Stimulated activated naive CD4-positive, alpha-beta T cell treated with Interleukin-2 at 50 U/mL for 16 hours (primary cell): ENCODE measurements at places on chromosomes 3 and 15.

- no peak for DNase-seq
Observed at GRCh38 chr3:10420745-10421475, 84.5 kb downstream of the ATP2B2 start.

- DNase-seq, result no peak
Observed at GRCh38 chr3:62898530-62899496, 23.6 kb upstream of the CADPS start.

DNA sequence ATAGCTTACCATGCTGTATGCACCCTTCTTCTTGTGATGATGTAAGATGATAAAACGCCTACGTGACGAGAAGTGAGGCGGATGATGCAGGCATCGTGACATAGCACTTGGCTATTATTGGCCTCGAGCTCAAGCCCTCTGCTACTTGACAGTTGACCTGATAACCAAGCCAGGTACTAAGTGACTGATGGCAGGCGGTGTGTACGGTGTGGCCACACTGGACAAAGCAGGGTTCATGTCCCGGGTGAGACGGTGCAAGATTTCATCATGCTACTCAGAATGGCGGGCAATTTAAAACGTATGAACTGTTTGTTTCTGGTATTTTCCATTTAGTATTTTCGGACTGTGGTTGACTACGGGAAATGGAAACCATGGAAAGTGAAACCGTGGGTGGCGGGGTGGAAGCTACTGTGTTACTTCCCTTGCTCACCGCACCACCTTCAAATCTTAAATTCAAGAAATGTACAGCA lies 57.7 kb downstream of the SLC12A8 start:
- DNase-seq, result peak; percentile 43

DNA sequence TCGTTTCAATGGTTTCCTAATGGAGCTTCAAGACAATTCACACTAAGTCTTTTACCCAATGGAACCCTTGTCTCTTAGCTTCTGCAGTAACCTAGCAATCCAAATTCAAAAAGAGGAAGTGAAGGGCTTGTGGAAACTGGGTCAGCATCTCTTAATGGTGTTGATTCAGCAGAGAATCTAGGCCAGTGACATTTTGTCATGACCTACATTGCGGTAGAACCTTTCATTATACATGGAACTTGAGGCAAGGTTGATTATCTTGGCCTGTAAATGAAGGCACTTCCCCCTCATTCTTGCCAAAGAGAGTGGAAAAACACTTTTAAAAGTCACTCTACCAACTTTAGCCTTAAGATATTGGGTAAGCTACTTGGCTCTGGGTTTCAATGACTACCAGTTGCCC lies 42.8 kb downstream of the C2CD4B start:
- no peak for DNase-seq

GRCh38 chr3:184443364-184443763 lies 63.5 kb downstream of the CHRD start:
- no peak for DNase-seq

- DNase-seq, result no peak
Observed at GRCh38 chr3:185976100-185976499, 38.3 kb upstream of the TRA2B start.

DNA sequence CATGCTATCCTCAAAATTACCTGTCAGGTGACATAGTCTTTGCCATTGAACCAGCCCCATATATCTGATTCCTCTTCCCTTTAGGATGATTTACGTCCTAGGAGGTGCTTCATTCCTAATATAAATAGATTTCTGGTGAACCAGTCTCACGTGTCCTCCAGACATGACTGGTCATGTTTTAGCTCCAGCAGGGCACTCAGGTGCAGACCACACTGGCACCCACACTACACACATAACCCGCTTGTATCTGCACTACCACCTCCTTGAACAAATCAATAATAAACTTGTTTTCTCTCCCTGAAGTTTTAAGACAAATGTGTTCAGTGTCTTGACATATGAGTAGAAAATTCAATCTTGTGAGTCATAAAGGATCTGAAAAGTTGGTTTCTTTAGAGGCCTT lies 155.5 kb downstream of the GOLIM4 start:
- DNase-seq, result no peak

DNA sequence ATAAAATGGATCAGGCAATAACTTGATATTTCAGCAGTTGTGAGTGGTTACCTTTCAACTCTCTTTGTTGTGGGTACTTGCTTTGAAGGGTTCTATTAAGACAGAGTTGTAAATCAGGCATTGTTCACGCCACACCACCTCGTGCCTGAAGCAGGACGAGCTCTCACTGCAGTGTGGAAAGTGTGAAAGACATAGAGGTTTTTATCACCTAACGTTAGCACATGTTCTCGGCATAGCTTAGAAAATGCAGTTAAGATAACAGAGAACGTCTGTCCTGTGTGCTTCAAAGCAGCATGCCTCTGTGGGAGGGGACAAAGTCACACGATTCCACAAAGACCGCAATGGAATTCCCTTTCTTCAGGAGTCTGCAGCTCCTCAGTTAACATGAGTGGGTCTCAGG lies 7.8 kb downstream of the ADAMTS17 start:
- DNase-seq, result no peak

GRCh38 chr15:69538379-69538778 lies 85.8 kb downstream of the RPLP1 start:
- DNase-seq, result no peak

DNA sequence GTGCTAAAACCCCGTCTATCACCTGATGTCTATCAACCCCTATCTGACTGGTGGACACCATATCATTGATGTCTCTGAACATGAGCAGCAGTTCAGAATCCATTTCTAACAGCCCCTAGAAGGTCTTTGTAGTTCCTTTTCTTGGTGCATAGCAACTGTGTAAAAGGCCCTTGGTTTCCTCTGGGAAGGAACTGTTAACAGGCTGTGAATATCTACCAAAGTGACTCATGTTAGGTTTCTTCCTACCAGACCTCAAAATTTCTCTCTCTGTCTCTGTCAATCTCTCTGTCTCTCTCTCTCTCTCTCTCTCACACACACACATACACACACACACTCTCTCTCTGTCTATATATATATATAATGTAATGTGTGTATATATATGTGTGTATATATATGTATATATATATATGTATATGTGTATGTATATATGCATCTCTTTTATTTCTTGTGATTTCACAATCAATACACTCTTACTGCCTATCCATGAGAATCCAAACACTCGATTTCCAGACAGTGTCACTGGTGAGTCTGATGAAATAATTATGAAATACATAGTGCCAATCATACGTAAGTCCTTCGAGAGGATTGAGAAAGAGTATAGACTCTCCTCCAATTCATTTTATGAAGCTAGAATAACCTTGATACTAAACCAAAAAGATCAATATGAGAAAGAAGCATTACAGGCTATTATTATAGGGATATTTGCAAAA lies 335.9 kb upstream of the SLCO3A1 start:
- no peak for DNase-seq

DNA sequence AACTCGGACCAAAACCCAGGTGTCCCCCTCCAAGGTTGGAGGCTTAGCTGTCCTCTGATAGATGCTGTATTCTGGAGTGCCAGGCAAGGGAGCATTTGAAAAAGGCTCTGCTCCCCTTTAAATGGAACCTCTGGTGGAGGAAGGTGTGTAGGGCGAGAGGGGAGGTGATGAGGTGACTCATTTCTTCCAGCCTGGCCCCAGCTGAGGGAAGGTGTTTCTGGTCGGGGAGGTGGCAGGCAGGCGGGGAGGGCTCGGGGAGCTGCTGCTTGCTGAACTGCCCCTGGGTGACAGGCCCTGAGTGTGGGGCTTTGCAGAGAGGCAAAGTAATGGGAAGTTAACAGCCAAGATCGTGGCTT lies 18.8 kb downstream of the PSTPIP1 start:
- peak; percentile 86 for DNase-seq

DNA sequence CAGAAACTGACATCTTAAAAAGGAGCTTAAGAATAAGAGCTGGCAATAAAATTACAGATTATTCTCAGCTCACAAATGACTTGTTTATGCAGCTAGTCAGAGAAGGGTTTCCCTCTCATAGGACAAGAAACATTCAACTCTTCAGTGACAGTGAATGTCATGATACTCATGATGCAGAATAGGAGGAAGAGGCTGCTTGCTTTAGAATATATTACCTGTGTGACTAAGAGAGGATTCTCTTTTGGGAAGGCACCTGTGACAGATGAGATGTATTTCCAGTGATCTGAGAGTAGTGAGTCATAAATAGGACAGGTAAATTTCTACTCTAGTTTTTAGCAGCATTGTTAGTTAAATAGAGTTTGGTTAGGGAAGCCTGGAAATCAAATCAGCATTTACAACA lies 39.9 kb downstream of the RASA2 start:
- no peak for DNase-seq

- DNase-seq, result no peak
Observed at GRCh38 chr3:185311991-185312390, 50.9 kb upstream of the MAP3K13 start.

GRCh38 chr15:70453766-70454165 lies 309.6 kb downstream of the UACA start:
- no peak for DNase-seq

- no peak for DNase-seq
Observed at GRCh38 chr3:104735691-104736090, 631.0 kb upstream of the ALCAM start.

DNA sequence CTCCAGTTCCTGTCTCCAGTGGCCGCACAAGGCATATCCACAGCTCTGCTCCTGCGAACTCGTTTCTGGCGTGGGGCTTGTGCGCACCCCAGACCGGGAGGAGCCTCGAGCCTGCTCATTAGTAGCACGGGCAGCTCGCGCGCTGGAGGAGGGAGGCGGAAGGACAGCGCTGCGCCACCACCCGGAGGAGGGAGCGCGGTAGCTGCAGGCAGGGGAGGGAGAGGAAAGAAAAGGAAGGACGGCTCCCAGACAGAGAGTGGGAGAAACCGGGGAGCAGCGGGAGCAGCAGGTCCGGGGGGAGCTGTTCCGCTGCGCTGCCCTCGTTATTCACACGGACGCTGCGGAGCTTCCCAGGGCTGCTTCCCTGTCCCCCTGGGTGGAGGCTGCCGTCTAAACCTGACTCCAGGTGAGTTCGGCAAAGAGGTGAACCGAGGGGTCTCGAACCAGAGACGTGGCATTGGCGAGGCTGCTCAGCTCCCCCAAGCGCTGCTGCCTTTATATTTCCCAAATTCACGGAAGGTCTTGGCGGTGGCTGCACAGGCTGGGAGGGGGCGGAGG lies 121.3 kb upstream of the ZNF717 start:
- no peak for DNase-seq

DNA sequence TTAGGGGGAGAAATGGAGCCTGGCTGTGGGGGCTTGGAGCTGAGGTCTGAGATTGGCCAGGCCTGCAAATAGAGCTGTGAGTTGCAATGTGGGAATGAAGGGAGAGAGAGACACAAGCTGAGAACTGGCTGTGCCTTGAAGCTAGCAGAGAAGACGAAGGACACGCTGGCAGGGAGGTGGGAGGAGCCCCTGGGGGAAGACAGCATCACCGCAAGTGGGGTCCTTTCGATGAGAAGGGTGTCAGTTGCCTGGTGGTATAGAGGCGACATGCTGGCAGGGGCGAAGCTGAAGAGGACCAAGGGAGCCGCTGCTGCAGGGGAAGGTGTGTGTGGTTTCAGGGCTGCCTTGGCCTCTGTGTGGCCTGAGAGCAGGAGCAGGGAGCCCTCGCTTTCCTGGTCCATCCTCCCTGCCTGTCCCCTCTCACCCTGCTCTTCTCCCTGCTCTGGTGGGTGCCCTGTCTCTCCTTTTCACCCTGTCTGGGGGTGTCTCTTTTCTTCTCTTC lies 5.5 kb downstream of the RHCG start:
- DNase-seq, result no peak

- no peak for DNase-seq
Observed at GRCh38 chr15:40543631-40544294, 21.1 kb downstream of the CCDC32 start.

DNA sequence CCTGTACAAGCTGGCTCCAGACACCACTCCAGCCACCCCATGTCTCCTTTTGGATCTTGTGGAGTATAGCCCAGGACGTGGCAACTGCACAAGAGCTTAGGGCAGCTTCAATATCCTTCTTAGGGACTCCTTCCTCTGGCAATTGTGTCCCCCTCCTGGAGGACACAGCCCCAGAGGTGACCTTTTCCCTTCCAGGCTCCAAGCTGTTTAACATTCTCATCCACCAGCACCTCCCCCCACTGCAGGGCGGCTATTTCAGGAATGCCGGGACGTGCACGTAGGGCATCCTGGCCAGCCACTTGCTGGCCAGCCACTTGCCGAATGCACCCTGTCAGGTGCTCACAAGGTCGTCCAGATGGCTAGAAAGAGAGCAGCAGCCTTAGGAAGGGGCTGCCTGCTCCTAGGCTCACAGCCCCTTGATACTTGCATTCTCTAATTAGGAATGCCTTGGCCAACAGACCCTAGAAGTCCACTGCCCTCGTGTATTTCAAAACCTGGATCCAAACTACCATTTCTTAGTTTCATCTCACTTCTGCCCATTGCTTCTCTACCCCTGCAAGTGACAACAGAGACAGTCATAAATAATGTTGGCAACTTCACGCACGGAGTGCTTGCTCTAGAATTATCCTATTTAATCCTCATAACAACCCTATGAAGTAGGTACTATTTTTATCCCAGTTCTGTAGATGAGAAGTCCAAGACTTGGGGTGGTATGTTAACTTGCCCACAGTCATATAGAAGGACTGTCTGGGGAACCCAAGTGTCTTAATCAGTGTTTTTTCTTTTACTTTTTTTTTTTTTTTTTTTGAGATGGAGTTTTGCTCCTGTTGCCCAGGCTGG lies 24.5 kb upstream of the IDH2 start:
- DNase-seq, result no peak

GRCh38 chr15:85048430-85048829 lies 66.8 kb downstream of the PDE8A start:
- no peak for DNase-seq

DNA sequence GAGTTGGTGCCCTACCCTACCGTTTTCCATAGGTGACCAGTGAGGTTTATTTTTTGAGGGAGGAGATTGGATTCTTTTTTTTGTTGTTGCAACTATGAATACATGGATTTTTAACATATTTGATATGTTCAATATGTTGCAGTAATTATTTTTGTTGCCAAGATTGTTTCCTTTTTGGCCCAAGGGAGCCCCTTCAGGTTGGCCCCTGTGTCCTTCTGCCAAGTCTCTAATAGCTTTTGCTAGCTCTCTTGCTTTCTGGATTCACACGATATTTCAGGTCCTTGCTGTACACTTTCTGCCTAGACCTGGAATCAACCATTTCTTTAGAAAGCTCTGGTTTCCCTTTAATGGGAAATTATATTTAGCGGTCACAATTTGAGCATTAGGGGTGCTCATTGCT lies 22.7 kb upstream of the SLC28A1 start:
- no peak for DNase-seq

GRCh38 chr3:42746455-42747450 lies 26.3 kb downstream of the CCDC13 start:
- no peak for DNase-seq

DNA sequence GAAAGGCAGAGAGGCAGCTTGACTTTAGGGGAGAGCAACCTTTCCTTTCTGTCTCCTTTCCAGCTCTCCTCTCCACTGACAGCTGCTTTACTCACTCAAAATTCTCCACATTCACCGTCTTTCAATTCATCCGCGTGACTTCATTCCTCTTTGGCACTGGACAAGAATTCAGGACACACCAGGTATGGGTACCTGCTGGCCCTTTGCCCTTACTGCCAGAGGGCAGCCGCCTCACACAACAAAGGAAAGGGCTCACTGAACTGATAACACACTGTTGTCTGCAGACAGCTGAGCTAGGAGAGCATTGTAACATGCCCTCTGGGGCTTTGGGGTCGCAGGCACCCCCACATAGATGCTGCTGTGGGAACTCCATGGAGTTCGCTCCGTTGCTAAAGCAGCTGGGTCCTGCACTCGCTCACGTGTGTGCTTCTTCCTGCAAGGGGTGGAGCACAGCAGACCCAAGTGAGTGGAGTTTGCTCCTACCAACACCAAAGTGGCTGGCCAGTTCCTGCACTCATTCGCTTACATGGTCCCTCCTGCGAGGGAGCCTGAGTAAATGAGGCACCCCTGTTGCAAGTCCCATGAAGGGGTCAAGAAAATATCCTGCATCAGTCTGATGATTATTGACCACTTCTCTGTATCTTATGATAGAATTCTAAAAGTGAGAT lies 79.0 kb upstream of the SGO1 start:
- no peak for DNase-seq
